ENCODE measurements at places on chromosomes 2 and 18. TPM values are rescaled to one million over a fixed set of nuclear protein-coding genes. Genes with fewer than 3 reads are reported as not detected.

Gene NR4A2
- total RNA-seq = 0.11 TPM

Gene RBM43
- total RNA-seq = 4.3 TPM

Gene DPP4
- total RNA-seq = 6.0 TPM

Gene UGT1A10
- not detected for total RNA-seq

Gene CERKL
- total RNA-seq = not detected

Measured in pulmonary artery endothelial cell (primary cell).